Hair follicular keratinocyte (primary cell): ENCODE measurements at places on chromosomes 3 and 15. TPM values are rescaled to one million over a fixed set of nuclear protein-coding genes. Genes with fewer than 3 reads are reported as not detected.

The NECTIN3 gene
- total RNA-seq = 0.31 and 3.4 TPM in 2 replicates

The CD96 gene
- 0.08 TPM in 1 of 2 replicates, not detected in the other for total RNA-seq

The MCF2L2 gene
- 0.04 and 0.55 TPM in 2 replicates for total RNA-seq

The DNAJA4 gene
- 2.2 and 3.2 TPM in 2 replicates for total RNA-seq

The SPRED1 gene
- total RNA-seq = 15.5 and 20.9 TPM in 2 replicates

The ADAMTS17 gene
- 0.15 and 0.86 TPM in 2 replicates for total RNA-seq

The CD200R1 gene
- 1.2 TPM in 1 of 2 replicates, not detected in the other for total RNA-seq

The LPP gene
- total RNA-seq = 11.3 and 29.5 TPM in 2 replicates

The HTR3E gene
- total RNA-seq = not detected in 2 replicates

The LRRN1 gene
- total RNA-seq = 0.08 TPM in 1 of 2 replicates, not detected in the other
